ENCODE measurements at places on chromosomes 13 and 19.

DNA sequence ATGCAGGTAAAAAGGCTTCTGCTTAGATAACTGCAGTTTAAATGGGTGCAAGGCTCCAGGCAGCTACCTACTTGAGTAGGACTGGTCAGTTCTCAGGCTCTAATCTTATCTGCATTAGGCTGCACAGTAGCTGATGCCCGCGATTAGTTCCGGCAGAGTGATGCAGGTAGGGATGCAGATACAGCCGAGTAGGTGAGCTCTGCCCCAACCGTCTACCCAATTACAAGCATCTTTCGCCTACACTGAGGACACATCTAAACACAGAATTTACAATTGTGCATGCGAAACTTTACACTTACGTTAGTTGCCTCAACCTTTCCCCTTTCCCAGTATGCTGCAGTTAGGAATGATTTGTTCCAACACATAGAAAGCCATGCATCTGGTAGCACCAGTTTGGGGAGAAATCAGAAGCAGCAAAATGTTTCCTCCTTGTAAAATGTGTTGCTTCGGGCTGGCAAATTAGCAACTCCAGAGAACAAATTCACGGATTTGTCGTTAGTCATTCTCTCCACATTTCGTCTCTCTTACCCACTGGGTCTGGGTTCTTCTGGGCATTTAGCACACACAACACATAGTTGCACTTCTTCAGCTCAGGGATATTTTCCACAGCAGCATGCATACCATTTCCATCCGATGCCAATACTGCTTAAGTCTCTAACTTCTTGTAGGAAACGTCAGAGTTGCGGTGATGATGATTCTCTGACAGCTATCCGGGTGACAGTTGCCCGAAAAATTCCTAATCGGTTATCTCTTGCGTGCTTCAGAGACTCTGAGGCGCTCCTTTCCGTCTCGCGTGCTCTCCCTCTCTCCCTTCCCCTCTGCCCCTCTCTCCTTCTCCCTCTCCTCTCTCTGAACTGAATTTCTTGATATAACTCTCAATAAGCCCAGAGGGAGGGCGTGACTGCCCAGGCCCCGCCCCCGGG lies at the start of gene PCDH9:
TSS of gene PCDH9 (minus strand) at position 856 of the 923 bp plus-strand sequence. CDS start 1,896 bp downstream, outside the sequence.
- no peak for DNase-seq

DNA sequence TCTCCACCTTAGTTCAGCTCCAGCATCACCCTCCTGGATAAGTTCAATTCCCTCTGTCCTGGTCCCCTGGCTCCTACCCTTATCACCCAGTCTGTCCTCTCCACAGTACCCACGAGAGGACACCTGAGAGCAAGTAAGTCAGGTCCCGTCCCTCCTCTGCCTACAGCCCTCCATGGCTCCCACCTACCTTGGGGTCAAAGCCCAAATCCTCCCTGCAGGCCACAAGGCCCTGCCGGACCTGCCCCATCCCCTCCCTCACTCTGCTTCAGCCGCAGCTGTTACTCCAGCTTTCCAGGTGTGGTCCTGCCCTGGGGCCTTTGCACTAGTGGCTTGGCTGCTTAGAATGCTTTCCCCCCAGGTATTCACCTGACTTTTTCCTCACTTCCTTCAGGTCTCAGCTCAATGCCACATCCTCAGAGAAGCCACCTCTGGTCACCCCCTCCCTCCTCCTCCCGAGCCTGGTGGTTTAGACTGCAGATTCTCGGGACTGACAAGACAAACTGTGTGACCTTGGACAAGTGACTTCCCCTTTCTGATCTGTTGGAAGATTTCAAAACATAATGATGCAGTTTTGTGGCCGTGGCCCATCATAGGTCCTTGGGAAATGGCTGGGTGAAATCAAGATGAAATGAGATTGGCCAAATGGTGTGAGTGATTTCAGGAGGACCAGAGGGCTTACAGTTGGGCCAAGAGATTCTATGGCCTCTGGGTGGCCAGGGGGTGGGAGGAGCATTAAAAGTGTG lies 3.6 kb downstream of the TUBB4A start:
- DNase-seq: no peak

GRCh38 chr13:74210693-74211393 lies 76.6 kb upstream of the KLF12 start:
- no peak for DNase-seq

DNA sequence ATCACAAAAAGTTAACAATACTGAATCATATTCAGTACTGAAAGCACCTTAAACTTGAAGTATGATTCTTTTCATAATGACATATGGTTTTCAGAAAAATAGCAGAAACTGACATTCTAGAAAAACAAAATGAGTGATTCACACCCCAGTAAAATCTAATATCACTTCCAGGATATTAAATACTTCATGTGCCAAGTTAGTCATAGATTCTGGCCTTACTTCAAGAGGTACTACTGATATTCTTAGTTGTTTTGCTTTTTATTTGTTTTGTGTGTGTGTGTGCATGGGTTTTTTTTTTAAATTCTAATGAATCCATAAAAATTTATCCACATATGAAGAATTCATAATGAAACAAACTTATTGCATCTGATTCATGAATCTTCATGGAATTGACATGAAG lies 207.9 kb upstream of the UFM1 start:
- no peak for DNase-seq

GRCh38 chr19:3618144-3618810 lies 8.3 kb downstream of the CACTIN start:
- DNase-seq: no peak

DNA sequence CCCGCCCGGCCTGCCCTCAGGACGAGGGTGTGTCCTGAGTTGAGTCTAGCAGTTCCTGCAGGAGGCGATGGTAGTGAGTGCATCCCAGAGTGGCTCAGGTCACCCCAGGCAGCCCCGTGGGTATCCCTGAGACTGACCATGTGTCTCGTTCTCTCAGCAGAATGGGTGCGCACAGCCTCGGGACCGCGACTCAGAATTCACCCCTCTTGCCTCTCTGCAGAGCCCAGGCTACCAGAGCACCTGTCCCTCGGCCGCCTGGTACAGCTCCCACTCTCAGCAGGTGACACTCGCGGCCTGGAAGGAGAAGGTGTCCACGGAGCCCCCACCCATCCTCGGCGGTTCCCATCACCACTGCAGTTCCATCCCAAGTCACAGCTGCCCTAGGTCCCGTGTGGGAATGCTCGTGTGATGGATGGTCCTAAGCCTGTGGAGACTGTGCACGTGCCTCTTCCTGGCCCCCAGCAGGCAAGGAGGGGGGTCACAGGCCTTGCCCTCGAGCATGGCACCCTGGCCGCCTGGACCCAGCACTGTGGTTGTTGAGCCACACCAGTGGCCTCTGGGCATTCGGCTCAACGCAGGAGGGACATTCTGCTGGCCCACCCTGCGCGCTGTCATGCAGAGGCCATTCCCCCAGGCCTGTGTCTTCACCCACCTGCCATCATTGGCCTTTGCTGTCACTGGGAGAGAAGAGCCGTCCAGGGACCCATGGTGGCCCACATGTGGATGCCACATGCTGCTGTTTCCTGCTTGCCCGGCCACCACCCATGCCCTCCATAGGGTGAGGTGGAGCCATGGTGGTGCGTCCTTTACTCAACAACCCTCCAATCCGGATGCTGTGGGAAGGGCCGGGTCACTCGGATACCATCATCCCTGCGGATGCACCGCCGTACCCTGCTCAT lies 87.1 kb upstream of the MCF2L start:
- DNase-seq: no peak

All from cortex of kidney (tissue), 1 donor.